Stimulated activated CD8-positive, alpha-beta memory T cell treated with anti-CD3 and anti-CD28 coated beads, Interleukin-7, amount 100 ng/mL, for 1 hour (primary cell): ENCODE measurements at places on chromosomes 13 and 19.

DNA sequence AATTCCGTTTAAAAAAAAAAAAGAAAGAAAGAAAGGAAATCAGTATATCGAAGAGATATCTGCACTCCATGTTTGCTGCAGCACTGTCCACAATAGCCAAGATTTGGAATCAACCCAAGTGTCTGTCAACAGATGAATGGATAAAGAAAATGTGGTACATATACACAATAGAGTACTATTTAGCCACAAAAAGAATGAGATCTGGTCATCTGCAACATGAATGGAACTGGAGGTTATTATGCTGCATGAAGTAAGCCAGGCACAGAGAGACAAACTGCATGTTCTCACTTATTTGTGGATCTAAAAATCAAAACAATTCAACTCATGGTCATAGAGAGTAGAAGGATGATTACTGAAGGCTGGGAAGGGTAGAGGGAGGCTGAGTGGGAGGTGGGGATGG lies 16.3 kb downstream of the ZNF565 start:
- no peak for DNase-seq

DNA sequence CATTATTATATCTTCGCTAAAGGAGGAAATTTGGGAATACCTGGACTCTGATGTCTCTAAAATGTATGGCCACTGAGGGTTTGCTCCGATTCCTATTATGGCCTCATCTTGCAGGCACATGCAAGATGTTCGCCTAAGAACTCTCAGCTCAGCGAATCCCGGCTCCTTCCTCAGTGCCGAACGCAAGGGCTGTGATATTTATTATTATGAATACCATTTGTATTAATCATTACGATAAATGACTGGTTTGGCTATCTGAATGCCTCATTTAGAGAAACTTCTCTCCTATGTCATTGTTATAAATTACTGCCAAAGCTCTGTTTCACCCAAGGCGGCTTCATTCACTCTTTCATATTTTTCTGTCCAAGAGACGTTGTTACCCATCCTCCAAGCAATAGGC lies 369.7 kb upstream of the TSHZ3 start:
- DNase-seq: no peak

- no peak for DNase-seq
These were observed 336.5 kb downstream of the MZT1 start for GRCh38 chr13:72390909-72391308.

- no peak for DNase-seq
These were observed 55.9 kb downstream of the RAB20 start for GRCh38 chr13:110505594-110505993.

GRCh38 chr13:85543144-85543543 lies 256.1 kb downstream of the SLITRK6 start:
- no peak for DNase-seq

DNA sequence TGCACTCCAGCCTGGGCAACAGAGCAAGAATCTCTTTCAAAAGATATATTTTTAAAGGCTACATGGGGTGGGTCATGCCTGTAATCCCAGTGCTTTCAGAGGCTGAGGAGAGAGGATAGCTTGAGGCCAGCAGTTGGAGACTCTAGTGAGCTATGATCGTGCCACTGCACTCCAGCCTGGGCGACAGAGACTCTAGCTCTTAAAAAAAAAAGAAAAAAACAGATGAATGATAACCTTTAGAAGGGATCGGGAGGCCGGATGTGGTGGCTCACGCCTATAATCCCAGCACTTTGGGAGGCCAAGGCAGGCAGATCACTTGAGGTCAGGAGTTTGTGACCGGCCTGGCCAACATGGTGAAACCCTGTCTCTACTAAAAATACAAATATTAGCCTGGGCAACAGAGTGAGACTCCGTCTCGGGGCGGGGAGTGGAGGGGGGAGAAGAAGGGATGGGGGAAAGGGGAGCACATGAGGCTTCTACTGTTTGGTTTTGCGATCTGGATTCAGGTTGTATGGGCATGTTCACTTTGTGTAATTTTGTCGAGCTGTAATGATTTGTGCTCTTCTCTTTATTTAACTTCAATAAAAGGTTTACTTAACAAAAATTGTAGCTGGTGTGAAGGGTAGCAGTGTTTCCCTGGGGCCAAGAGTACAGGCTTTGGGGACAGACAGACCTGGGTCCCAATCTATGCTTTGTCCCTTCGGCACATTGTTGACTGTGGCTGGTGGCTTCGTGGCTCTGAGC lies 1.1 kb upstream of the PSMC4 start:
- no peak for DNase-seq

- no peak for DNase-seq
These were observed 51.5 kb upstream of the GTF3A start for GRCh38 chr13:27372896-27373295.
